ENCODE measurements at places on chromosomes 1 and 21.
A peak's percentile ranks its signal among the peaks of the same experiment; 100 is the strongest.

GRCh38 chr1:178094739-178095645 lies 1.1 kb downstream of the RASAL2 start:
- no peak for DNase-seq

- DNase-seq = no peak
Observed at GRCh38 chr1:167509587-167509986, 8.7 kb downstream of the CD247 start.

DNA sequence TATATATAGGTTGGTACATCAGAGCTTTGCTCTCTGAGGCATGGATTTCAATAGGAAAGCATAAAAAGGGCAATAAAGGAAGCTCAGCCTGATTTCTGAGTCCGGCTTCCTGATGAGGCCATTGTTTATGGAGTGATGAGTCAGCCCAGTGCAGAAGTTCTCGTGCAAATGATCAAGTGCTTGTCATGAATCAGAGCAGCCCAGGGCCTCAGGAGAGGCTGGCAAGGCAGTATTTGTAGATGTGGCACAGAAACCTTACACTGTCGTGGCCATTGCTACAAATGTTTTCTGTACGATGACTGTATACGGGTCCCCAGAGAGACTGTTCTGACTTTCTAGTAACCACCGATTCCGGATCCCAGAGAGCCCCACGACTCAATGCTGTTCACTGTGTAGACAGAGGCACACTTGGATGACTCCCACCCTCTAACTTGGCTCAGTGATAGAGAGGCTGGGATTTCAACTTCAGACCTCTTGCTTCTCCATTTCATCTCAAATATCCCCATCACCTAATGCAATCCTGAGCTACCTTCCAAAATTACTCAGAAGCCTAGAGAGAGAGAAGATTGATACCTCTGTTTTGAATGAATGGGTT lies 26.8 kb downstream of the UMODL1 start:
- no peak for DNase-seq

GRCh38 chr1:232059726-232060374 lies 433.3 kb downstream of the DISC1 start:
- DNase-seq = no peak

GRCh38 chr21:15968776-15969310 lies 239.1 kb downstream of the USP25 start:
- DNase-seq = no peak

- DNase-seq = no peak
Observed at GRCh38 chr1:234926264-234926558, 202.4 kb downstream of the TOMM20 start.

DNA sequence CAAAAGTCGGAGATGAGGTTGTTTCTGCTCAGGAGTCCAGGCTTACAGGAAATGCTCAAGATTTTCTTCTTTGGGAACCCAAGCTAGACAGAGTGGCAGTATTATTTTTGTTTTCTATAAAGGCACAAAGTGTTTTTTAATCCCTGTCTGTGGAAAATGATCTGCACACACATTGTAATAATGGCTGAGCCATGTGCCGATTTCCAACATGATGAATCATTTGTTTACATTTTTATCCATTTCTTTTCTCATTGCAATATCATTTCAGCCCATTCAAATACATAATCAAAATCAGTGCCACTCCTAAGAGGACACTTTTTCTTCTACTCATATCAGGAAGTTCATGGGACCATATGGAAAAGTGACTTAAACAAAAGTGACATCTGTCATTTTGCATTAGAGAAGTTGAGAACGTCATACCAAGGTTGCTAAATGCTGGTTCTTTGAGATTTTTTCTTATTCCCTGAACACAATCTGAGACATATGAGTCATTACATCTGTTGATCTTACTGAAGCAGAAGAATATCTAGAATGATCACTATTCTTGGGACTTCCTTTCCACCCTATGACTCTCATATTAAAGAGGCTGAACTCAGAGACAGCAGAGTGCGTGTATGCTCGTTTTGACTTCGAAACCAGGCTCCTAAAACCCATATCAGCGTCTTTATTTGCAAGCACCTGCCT lies 44.9 kb downstream of the ACTA1 start:
- no peak for DNase-seq

DNA sequence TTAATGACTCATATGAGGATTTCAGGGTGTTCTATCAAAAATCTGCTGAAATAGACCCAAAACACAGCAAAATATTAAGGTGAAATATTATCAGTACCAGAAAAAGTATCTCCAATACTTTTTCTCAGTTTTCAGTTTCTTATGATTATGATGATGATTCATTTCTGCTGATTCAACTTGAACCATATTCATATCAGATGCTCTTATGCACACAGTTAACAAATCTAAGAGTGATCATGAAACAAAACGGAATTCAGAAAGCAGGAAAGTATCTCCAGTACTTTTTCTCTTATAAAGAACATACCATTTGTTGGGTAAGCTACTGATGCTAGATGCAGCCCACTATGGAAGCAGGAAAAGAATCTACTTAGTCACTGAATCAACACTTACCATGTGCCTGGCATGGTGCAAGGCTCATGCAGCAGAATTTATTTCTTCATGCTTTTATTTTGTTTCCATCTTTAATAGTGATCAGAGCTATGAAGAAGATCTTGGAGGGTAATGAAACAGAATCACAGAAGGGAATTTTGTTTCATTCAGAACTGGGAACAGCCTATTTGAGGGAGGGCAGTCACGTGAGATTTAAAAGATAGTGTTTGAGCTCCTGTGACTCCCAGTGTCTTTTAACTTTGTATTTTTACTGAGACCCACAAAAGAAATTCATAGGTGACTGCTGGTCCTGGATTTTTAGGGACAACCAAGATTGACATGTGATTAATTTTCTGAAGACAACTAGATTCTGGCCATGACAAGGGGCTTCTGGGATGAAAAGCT lies 480.6 kb downstream of the SETD4 start:
- DNase-seq = no peak

DNA sequence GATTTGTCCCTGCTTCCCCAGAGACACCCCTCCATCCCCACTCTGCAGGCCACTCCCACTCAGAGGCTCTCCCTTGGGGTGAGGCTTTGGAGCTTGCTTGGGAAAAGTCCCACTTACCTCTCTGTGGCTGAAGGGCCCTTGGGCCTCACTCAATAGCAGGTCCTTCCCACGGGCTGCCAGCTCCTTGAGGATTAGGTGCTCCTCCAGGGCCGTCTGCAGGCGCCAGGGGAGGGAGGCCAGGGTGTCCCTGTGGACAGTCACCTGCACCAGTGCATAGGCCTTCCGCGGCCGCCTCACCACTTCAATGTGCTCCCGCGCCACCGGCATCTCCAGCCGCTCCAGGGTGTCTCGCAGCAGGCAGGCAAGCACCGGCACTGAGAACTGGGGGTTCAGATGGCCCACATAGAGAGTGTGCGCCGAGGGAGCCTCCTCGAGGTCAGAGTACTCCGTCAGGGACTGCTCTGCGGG lies 1.4 kb downstream of the SLFNL1 start:
- DNase-seq = no peak

GRCh38 chr1:115062542-115063004 lies 26.7 kb downstream of the TSPAN2 start:
- DNase-seq = peak; percentile 96

GRCh38 chr1:1144122-1144842 lies 28.4 kb upstream of the C1orf159 start:
- DNase-seq = peak; percentile 37

DNA sequence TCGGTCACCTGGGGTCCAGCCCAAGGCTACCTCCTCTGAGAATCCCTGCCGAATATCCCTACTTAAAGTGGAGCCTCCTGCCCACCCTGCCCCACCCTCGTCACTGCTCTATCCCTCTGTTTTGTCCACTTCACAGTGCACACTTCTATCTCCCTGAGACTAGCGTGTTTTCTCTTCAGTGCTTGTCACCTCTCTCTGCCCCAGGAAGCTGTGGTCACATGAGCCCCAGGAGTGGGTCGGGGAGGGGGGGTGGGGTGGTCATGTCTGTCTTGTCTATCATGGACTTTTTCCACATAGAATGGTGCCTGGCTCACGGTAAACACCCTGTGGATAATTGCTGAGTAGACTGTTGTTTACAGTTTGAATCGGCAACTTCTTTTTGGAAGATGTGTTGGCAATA lies 673.6 kb downstream of the PTPRU start:
- DNase-seq = no peak

GRCh38 chr1:230224101-230224960 lies 157.3 kb downstream of the GALNT2 start:
- DNase-seq = no peak
